NB4 (cell line): ENCODE measurements at places on chromosomes 2 and 18.

DNA sequence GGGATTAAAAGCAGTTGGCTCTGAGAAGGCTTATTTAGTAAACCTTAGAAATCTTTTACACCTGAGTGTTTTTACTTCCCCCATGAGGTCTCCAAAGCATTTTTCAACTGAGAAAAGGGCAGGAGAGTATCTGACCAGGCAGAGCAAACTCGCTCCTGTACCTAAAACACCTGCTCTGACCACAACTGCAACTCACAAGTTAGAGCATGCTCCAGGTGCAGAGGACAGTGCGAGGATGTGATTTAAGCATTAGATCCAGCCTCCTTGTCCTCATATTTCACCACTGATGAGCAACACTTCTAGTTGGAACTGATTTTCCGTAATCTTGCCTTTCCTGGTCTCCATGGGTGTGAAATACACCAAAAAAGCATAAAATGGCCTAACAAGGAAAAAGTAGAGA is 34.5 kb upstream of the TBC1D8 start:
- DNase-seq, result no peak

- no peak for DNase-seq
Measured at GRCh38 chr2:206846981-206847834, 81.8 kb downstream of the FASTKD2 start.

DNA sequence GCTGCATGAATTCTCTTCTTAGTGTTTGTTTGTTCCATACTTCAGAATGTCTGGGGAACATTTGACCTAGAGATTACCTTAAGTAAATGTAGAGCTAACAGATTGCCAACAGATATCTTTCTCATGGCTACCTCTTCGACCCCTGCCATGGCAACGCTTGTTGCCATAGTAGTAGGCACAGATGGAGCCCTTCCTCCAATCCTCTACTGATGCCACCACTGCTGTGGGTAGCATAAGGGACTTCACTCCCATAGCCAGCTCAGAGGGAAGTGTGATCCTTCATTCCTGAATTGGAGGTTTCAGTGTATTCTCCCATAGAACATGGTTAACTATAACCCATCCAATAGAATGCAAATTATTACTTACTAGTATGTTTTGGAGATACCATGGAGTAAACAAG is 543.6 kb upstream of the NRP2 start:
- DNase-seq, result no peak

DNA sequence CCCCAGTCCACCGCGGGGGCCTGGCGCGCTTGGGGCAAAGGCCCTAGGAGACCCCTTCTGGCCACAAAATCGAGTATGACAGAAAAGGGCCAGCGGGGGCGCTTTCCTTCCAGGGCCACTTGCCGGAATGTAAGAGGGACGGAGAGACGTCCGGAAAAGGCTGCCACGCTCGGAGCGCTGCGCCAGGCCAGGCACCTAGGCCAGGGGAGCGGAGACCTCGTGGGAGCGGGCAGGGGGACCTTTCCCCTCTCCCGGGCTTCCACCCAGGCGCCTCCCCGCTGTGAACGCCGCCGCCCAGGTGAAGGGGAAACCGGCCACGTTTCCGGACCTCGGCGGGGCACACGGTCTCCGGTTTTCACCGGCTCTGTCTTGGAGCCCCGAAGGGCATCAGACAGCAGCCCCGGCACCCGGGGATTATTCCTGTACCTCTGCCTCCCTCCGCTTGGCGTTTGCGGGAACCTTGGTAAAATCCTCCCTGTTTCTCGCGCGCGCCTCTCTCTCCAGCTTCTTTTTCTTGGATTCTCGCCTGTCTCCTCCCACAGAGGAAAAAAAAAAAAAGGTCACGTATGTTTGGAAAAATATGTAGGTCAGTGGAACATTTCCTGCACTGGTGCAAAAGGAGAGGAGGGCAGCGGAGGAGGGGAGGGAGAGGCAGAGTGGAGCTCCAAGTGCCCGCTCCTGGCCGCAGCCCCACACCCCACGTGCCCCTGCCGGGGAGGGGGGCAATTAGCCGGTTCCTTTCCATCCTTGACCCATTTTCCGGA is 1.2 kb upstream of the NPAS2 start:
- no peak for DNase-seq

DNA sequence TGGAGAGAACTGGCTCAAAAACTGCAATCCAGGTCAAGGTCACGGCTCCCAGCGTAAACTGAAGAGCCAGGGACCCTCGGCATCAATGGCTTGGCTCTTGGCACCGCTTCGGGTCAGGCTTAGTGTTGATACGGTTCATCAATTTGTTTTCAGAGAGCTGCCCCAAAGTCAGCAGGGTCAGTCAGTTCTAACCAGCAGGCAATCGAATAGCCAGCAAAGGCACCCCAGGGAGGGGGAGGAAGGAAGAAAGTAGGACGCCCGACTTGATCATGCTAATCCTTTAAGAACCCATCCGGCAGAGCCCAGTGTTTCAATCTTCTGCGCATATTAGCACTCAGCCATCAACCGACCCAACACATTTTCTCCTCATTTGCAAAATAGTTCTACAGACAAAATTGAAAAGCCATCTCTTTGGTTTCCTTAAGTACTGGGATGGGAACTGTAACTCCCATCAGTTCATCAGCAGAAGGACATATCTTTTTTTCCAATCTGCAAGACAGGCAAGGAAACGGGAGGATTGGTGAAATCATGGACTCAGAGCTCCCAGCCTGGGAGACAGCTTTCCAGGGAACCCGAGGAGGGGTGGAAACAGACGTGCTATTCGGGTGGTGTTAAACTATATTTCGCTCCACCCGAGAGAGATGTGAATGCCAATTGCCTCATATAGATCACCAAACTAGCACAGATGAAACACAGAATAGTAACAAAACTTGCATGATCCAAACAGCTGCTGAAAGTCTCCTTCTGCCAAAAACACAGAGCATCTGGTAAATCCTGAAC is 40.7 kb upstream of the CABLES1 start:
- DNase-seq, result no peak

DNA sequence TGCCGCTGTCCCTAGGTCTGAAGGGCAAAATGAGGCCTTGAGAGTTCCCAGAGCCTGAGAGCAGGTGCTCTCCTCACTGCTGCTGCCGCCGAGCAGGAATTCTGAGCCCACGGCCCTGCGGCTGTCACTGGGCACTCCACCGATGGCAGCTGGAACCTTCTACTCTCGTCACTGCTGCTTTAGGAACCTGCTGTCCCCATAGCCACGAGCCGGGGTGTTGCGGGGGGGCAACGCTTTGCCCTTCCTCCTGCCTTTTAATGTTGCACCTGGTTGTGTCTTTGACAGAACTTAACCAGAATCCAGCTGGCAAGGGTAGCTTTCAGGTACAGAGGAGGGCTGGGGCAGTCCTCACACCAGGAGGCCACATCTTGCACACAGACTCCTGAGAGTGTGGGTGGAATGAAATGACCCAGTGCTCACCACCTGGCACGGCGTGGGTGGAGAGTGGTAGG is 32.3 kb downstream of the NCK2 start:
- no peak for DNase-seq

- no peak for DNase-seq
Measured at GRCh38 chr2:208093128-208093527, 31.2 kb downstream of the CRYGD start.

GRCh38 chr2:25551316-25551715 is 122.1 kb downstream of the DTNB start:
- DNase-seq, result peak; percentile 23

GRCh38 chr2:43221124-43221762 is 5.2 kb downstream of the ZFP36L2 start:
- DNase-seq, result peak; percentile 92

- DNase-seq, result no peak
Measured at GRCh38 chr2:122710049-122710448, 954.6 kb downstream of the TSN start.

DNA sequence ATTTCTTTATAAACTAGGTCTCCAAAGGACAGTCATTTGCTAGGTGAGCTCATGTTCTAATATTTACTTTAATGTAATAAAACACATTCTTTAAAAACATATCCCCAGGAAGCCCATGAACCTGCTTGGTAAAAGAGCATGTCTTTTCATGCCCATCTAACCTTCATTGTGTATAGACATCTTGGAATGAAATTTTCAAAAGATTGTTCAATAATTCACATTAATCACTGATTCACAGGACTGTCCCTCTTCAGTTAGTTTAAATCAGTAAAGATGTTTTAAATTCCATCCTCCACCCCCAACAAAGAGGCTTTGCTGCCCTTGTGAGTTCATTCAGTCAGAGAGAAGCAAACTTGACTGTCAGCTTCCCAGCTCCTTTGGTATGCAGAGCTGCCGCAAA is 633.4 kb upstream of the CELF4 start:
- no peak for DNase-seq

DNA sequence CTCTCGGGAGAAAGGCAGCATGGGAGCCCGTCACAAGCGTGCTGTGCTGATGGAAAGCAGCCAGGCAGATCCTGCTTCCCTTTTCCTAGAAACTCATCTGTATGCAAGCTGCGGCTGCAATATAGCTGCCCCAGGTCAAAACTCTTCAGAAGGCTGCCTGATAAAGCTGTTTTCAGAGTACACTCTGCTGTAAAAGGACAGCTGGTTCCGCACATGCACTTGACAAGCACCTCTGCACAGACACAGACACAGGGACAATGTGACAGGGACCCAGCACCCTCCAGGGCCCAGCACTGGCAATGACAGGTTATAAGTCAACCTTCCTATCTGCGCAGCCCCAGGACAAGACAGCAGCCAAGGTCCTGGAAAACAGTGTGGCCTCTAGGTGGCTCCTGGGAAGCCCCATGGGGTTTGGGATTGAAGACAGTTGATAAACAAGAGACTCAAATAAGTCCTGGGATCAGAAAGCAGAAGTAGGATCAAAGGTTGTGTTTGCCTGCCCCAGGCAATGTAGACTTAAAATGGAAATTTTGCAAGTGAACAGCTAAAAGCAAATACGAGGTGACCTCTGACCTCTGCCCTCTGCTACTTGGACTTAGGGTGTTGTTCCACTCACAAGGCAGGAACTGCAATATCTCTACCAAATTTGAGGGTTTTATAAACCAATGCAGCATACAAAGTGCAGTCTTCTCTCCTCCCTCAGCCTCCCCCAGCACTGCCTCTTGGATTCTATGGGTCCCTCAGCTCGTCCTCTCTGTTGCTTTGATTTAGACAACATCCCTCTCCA is 16.9 kb downstream of the SLC66A2 start:
- DNase-seq, result peak; percentile 39

GRCh38 chr2:64295326-64296139 is 151.3 kb upstream of the PELI1 start:
- no peak for DNase-seq

- DNase-seq, result no peak
Measured at GRCh38 chr18:63924551-63924950, 16.8 kb downstream of the SERPINB10 start.

GRCh38 chr2:68278169-68278568 is 25.8 kb upstream of the PPP3R1 start:
- no peak for DNase-seq

DNA sequence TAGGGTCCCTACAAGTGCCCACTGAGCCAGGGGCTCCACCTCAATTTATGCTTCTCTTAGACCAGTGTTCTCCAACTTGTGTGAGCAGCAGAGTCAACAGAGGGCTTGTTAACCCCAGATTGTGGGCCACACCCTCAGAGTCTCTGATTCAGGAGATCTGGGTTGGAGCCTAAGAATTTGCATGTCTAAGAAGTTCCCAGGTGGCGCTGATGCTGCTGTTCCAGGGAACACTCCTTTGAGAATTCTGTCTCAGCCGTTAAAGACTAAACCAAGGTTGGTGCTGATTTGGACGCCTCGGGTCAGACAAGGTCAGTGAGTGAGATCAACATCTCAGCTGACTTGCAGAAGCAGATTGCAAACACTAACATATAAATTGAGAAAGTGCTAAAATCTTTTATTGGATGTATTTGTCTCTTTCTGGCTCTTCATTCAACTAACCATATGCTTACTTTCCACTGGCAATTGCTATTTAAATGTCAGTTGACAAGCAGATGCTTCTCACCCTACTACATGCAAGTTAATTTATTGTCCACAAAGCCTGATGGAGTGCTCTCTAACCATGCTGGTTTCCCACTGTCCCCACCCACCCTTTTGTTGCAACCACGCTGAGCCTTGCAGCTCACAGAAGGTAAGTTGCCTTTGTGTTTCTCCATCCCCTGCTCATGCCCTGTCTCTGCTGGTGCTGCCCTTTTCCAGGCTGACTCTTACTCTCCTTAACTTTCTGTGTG is 31.5 kb downstream of the LYPD1 start:
- no peak for DNase-seq

DNA sequence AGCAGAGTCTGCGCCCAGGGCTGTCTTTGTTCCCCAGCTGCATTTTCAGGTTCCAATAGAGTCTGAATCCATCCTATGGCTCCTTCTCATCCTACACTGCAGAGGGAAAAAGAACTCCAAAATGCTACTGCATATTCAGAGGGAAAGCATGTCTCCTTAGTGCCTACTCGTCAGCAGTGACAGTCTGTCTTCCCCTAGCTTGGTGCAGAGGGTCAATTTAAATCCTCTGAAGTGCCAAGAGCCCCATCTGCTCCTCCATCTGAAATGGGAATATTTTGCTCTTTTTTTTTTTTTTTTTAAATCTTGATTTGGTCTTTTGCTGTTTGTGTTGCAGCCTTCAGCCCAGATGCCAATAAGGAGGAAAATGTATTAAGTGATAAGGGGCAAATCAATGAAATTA is 199.3 kb downstream of the RNF144A start:
- no peak for DNase-seq

- no peak for DNase-seq
Measured at GRCh38 chr2:11659851-11660250, 10.1 kb downstream of the NTSR2 start.

- DNase-seq, result no peak
Measured at GRCh38 chr2:1708476-1709334, 35.6 kb downstream of the PXDN start.

- DNase-seq, result no peak
Measured at GRCh38 chr2:201839727-201840126, 33.4 kb downstream of the CDK15 start.

DNA sequence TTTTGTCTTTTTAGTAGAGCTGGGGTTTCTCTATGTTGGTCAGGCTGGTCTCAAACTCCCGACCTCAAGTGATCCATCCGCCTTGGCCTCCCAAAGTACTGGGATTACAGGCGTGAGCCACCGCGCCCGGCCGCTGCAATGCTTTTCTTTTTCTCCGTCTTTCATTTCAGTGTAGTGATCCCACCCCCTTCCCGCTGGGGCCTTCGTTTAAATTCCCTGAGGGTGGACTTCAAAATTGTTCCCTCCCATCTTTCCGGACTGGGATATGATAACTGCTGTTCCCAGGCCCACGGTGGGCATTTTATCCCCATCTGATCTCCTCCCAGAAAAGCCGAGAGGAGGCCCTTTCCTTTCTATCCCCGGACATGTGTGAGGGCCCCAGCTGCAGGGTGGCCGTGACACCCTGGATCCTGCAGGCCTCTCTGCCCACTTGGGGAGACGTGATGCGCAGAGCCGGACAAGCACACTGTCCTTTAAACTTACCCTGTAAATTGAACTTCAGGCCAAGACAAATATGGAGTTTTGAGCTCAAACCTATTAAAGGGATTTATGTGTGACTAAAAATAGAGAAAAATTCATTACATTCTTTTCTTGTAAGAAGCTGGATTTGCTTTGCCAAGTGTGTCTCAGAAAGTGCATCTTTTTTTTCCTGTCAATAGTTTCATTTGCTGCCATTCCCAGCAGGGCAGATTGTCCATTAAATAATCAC is 54.5 kb upstream of the AFF3 start:
- no peak for DNase-seq

- DNase-seq, result peak; percentile 49
Measured at GRCh38 chr18:79855147-79855933, 57.6 kb downstream of the KCNG2 start.

- DNase-seq, result no peak
Measured at GRCh38 chr2:141162314-141162713, 968.5 kb downstream of the LRP1B start.

- no peak for DNase-seq
Measured at GRCh38 chr2:40208463-40208862, 243.4 kb downstream of the SLC8A1 start.

GRCh38 chr18:22663378-22663777 is 245.7 kb upstream of the CTAGE1 start:
- DNase-seq, result no peak
